ENCODE measurements at places on chromosomes 2 and 18.

- peak; percentile 81 for DNase-seq
Measured at GRCh38 chr2:54455131-54455562, 980 bp upstream of the SPTBN1 start.

DNA sequence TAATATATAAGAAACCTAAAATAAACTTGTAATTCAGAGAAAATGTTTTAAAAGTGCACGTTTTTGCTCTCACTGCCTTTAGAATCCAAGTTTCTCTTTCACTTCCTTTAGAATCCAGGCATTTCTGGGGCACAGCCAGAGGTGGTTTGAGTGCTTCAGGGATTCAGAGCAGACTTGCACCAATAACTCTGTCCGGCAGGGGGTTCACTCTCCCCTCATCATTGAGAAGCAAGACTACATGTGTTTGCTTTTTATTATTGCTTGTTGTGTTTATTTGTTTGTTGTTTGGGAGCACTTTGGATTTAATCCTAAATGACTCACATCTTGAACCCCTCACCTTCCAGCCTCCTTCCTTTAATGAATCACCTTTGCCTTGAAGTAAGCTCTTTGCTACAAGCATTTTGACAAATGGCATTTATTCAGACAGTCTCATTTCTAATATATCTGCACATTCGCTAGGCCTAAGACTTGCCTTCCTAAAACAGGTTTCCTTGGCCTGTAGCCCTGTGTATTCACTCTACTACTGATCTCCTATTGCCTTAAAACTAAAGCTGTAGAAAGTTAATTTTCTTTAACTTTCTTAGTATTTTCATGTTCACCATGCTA lies 233.5 kb upstream of the ATP5MC3 start:
- DNase-seq = no peak

DNA sequence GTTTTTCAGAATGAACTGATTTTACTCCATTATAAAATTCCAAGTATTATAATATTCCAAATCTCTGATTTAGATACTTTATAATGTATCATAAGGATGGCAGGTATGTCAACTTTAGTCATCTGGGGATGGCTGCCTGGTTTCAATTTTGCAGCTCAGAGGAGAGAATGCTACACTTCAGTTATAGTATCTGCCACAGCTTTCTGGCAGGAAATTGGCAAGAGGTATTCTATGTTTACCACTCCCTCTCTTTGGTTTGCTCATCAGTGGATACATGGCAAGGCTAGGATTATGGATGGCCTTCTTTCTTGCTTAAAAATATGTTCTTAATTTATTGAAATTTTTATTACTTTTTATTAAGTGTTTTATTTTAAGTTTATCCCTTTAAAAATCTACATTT lies 67.0 kb upstream of the TNFRSF11A start:
- no peak for DNase-seq

DNA sequence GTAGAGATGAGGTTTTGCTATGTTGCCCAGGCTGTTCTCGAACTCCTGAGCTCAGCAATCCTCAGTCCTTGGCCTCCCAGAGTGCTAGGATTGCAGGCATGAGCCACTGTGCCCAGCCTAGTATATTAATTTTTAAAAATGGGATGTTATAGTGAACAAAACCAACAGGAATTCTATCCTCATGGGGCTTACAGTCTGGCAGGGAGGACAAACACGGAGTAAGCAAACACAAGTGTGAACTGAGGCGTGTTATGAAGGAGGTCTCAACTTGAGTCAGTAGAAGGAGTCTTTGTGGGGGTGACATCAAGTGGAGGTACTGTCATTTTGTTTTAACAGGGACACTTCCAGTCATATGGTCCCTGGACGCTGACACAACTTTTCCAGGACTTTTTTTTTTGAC lies 33.1 kb downstream of the EMILIN2 start:
- no peak for DNase-seq

DNA sequence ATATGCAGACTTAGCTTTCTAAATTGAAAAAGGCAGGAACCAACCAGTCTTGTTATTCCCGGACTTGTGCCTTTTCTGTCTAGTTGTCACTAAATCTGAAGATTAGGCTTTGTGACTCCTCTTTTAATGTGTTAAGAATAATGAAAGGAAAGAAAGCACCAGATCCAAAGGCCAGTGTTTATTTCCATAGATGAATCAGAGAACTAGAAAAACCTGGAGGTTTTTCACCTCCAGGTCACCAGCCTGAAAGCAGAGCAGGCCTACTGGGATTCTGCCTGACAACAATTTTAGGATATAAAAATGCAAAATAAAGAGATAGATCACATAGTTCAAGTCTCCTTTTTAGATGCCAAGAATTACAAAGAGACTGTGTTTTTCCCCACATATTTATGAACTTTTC lies 160.4 kb downstream of the GULP1 start:
- no peak for DNase-seq

GRCh38 chr18:58416014-58416703 lies 212.7 kb downstream of the ALPK2 start:
- no peak for DNase-seq

- DNase-seq = no peak
Measured at GRCh38 chr2:146229508-146230155, 1615.2 kb upstream of the ACVR2A start.

GRCh38 chr2:43576981-43577892 lies 18.6 kb downstream of the THADA start:
- peak; percentile 18 for DNase-seq

DNA sequence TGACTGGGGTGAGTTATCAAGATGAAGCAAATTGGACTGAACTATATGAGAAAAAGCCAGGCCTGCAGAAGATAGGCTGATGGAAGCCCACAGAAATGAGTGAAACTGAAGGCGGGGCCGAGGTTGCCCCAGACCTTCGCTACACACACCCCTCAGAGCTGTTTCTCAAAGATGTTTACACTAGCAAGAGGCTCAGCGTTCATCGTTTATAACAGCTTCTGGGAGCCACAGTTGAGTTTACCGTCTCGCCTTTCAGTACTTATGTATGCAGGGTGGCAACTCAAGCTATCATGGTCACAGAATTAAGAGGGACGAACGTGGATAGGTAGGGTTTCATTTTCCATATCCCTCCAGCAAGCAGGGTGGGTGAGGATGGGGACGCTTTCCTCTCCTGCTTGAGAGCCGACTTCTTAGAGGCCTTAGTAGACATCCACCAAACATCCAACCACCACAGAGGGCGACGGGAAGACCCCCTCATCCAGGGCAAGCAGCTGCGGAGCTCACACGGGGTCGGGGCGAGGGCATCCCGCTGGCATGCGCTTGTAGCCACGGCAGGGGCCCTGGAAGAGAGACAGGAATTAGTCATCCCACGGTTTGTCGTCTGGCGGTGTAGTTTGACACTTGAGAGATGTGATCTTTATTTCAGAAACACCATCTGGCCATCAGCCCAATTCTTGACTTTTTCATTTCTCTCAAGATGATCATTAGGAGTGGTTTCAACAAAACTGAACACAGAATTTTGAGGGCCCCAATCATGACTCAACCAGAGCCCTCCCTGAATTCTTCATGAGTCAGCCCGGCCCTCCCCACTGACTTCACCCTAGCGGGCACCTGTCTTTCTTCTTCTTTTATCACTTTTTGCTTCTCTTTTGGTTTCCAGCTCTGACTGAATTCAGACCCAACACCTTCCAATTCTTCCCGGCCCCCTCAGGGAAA lies 109.1 kb upstream of the CTDP1 start:
- DNase-seq = no peak

DNA sequence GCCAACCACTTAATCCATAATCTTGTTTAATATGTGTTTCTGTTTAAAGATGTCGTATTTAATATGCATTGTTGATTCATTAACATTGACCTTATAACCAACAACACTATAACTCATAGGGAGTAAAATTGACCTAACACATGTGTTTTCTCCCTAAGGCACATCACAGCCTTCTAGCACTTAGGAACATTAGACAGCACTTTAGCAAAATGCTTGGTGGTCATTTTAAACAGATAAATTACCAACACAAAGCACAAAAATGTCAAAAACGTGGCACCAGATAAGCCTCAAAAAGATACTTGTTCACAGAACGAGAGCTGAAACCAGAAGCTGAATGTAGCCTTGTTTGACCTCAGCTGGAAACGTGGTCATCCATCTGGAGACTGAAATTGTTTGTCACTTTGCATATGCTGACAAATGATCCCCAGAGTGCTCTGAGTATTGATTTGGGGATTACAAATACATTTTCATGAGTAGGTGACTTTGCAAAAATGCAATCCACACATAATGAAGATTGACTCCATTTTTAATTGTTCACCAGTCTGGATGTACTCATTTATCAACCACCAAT lies 139.2 kb downstream of the CCDC102B start:
- peak; percentile 43 for DNase-seq

GRCh38 chr2:77395011-77395410 lies 127.2 kb downstream of the LRRTM4 start:
- DNase-seq = no peak

GRCh38 chr18:59567431-59567830 lies 129.8 kb downstream of the CCBE1 start:
- no peak for DNase-seq

All from NCI-H1417 (cell line).